ENCODE measurements at places on chromosomes 13 and 19. TPM values are rescaled to one million over a fixed set of nuclear protein-coding genes. Genes with fewer than 3 reads are reported as not detected.
A peak's percentile ranks its signal among the peaks of the same experiment; 100 is the strongest.

Gene DPF1
- 0.12 TPM for total RNA-seq

Gene ATF5
- total RNA-seq: 12.1 TPM

- H3K36me3 ChIP-seq: peaks cover 4% of the 10 kb centered on the region
- H3K27ac ChIP-seq: peak overlapping the region; percentile 37
- no peaks in the 10 kb centered on the region for H3K27me3 ChIP-seq
These were observed 16.5 kb downstream of the AP2S1 start for GRCh38 chr19:46834121-46834520.

Gene ATP1A3
- total RNA-seq: 1.9 TPM

DNA sequence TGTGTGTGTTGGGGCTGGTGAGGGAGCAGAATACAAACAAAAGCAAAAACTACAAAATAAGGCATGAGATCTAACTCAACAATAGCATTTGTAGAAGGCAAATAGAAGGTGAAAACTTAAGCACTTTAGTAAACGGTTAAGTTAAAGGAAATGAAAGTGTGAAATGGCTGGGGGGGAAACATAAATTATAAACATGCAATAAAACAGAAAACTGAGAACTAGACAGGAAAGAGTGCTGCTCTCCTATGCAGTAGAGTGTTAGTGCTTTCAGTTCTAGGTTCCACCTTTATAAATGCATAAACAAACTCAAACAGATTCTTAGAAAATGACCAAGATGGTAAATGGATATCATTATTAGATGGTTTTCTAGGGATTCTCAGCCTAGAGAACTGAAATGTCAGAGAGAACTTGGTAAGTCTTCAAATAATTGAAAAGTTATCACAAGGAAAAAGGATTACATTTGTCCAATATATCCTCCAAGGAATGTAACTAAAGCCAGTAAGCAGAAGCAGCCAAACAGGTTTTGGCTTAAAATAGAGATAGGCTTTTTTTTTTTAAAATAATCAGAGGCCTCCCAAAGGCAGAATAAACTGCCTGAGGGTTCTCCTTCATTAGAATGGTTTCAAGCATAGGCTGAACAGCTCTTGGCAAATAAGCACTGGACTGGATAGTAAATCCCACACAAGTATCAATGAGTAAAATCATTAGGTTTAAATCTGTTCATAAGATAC is 23.3 kb downstream of the RBM26 start:
- peaks cover 54% of the 10 kb centered on the region for H3K4me1 ChIP-seq
- H3K4me3 ChIP-seq: peak overlapping the region; percentile 6
- peak overlapping the region; percentile 25 for H3K27ac ChIP-seq
- H3K27me3 ChIP-seq: no peaks in the 10 kb centered on the region
- DNase-seq: no peak

Gene GRK1
- total RNA-seq: not detected

Measured in activated CD4-positive, alpha-beta T cell treated with anti-CD3 and anti-CD28 coated beads, Interleukin-2, amount 10 ng/mL, durations not matched to agents 7 days and 5 days (primary cell).